ENCODE measurements at places on chromosomes 6 and 20.
A peak's percentile ranks its signal among the peaks of the same experiment; 100 is the strongest.

DNA sequence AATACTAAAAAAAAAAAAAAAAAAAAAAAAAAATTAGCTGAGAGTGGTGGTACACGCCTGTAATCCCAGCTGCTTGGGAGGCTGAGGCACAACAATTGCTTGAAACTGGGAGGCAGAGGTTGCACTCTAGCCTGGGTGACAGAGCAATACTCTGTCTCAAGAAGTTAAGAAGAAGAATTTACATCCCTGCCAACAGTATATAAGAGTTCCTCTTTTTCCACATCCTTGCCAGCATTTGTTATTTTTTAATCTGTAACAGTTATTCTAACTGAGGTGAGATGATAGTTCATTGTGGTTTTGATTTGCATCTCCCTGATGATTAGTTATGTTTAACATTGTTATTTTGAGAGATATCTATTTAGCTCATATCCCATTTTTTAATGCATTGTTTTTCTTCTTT is 20.3 kb upstream of the DYNLRB1 start:
- no peaks in the 10 kb centered on the region for H3K4me1 ChIP-seq
- 0 out of 2 replicates have a peak, but pooled peaks cover 7% of the 10 kb centered on the region for H3K36me3 ChIP-seq
- no peak for DNase-seq
- H3K4me3 ChIP-seq = no peak overlapping the region

GRCh38 chr20:51028616-51029212 is 5.8 kb upstream of the KCNG1 start:
- no peak for DNase-seq
- H3K27me3 ChIP-seq = peaks cover 11% of the 10 kb centered on the region
- H3K27ac ChIP-seq = no peak overlapping the region
- no peak overlapping the region for H3K4me3 ChIP-seq

- no peak for DNase-seq
- H3K27me3 ChIP-seq = no peaks in the 10 kb centered on the region
- H3K4me3 ChIP-seq = no peak overlapping the region
- no peak overlapping the region for H3K27ac ChIP-seq
These were observed 53.1 kb downstream of the IL20RA start for GRCh38 chr6:136991646-136992045.

GRCh38 chr6:131067521-131067920 is 4.5 kb upstream of the EPB41L2 start:
- H3K4me3 ChIP-seq = no peak overlapping the region
- H3K27ac ChIP-seq = no peak overlapping the region
- H3K36me3 ChIP-seq = no peaks in the 10 kb centered on the region
- peaks cover 9% of the 10 kb centered on the region for H3K4me1 ChIP-seq
- no peaks in the 10 kb centered on the region for H3K27me3 ChIP-seq

GRCh38 chr20:3339076-3339475 is 68.4 kb downstream of the DNAAF9 start:
- H3K27ac ChIP-seq = no peak overlapping the region
- no peak for DNase-seq
- no peaks in the 10 kb centered on the region for H3K4me1 ChIP-seq
- no peaks in the 10 kb centered on the region for H3K27me3 ChIP-seq

- H3K27ac ChIP-seq = peak overlapping the region; percentile 93
- peak overlapping the region; percentile 57 for H3K4me3 ChIP-seq
- no peaks in the 10 kb centered on the region for H3K27me3 ChIP-seq
- peaks cover 6% of the 10 kb centered on the region for H3K4me1 ChIP-seq
These were observed 1.9 kb downstream of the BAG2 start for GRCh38 chr6:57173886-57174510.

Data from Caco-2 (cell line).